A549 treated with GW870086 at 1 μM for 4 hours (cell line): ENCODE measurements at places on chromosomes 11 and 22. TPM values are rescaled to one million over a fixed set of nuclear protein-coding genes. Genes with fewer than 3 reads are reported as not detected.

The SLC16A8 gene
- not detected in 5 replicates for total RNA-seq

The OR4D9 gene
- not detected in 5 replicates for total RNA-seq

The TMEM126B gene
- 55.8 to 68.0 TPM (median 60.0 TPM) in 5 replicates for total RNA-seq

The ACRV1 gene
- not detected in 5 replicates for total RNA-seq

The CHST1 gene
- 1.6 to 3.0 TPM (median 2.5 TPM) in 5 replicates for total RNA-seq

The SLN gene
- total RNA-seq = 0.52 to 2.1 TPM (median 1.6 TPM) in 5 replicates

The CHRNA10 gene
- total RNA-seq = 0.51 to 1.7 TPM (median 1.1 TPM) in 5 replicates

The UBE4A gene
- 8.0 to 11.4 TPM (median 9.9 TPM) in 5 replicates for total RNA-seq

The FAM118A gene
- 8.6 to 13.6 TPM (median 11.5 TPM) in 5 replicates for total RNA-seq

The TMEM151A gene
- total RNA-seq = 2.2 to 4.0 TPM (median 3.7 TPM) in 5 replicates

The SLC37A2 gene
- 0.05 to 0.16 TPM (median 0.10 TPM) in 4 of 5 replicates, not detected in the other for total RNA-seq

The MS4A12 gene
- total RNA-seq = not detected in 5 replicates

The USP2 gene
- total RNA-seq = 0.48 to 0.79 TPM (median 0.68 TPM) in 5 replicates

The MYRF gene
- total RNA-seq = 15.9 to 22.9 TPM (median 20.8 TPM) in 5 replicates

The LGALS12 gene
- 0.16 TPM in 1 of 5 replicates, not detected in the others for total RNA-seq

The TEX54 gene
- total RNA-seq = not detected in 5 replicates

The LRRC74B gene
- not detected in 5 replicates for total RNA-seq

The MRGPRX4 gene
- total RNA-seq = not detected in 5 replicates

The MS4A10 gene
- total RNA-seq = not detected in 5 replicates
